Stomach (tissue), 19 donors: ENCODE measurements at places on chromosomes 6 and 20. TPM values are rescaled to one million over a fixed set of nuclear protein-coding genes. Genes with fewer than 3 reads are reported as not detected.

CAP2 gene
- total RNA-seq, result 43.3 TPM

NMBR gene
- total RNA-seq, result not detected

DNA sequence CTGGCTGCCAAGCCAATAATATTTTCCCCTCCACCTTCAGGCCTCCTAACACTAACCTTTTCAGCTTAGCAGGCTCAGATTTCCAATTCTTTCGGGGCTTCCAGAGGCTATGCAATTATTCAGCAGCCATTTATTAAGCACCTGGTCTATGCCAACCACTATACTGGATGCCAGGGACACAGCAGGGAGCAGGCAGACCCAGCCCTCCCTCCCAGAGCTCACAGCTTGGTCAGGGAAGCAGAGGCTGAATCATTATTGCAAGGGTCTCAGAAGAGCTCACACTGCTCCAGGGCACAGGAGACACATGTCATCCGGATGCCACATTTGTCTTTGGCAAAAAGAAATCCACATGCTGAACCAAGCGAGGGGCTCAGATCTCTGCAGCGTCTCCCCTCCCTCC lies 1.3 kb downstream of the BPIFB1 start:
- no peak for DNase-seq

DNA sequence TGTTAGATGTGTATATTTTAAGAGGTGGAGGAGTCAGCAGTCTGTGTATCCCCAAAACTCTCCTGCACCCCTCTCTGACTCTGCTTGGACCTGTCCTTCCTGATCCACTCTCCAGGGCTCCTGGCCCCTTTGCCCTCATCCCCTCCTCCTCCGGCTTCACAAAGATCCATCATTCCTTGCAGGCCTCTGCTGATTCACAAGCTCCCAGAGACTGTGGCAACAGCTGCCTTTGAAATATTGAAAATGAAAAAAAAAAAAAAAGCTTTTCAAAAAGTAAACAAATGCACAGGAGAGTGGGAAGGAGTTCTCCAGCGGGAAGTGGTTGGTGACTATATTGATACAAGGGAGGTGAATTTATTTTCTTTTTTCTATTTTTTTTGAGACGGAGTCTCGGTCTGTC lies 330.2 kb upstream of the SULF2 start:
- no peak for DNase-seq

DNA sequence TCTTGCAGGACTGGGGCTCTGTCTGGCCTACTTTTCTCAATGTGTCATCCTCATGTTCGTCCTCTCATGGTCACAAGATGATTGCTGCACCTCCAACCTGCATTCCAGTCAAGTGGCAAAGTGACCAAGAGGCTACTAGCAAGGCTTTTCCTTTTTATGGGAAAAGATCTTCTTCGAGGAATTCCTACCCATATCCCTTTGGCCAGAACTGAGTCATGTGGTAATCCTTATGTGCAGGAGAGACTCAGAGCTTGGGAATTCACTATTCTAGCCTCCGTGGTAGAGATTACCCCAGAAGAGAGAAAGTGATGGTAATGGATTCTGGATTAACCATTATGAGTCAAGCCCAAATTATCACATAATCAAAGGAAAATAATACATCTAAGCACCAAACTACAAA lies 162.7 kb downstream of the KCNQ5 start:
- DNase-seq, result no peak
